ENCODE measurements at places on chromosomes 7 and 10.

GRCh38 chr7:91280185-91280584, 16.0 kb downstream of the FZD1 start:
- no peak for DNase-seq

DNA sequence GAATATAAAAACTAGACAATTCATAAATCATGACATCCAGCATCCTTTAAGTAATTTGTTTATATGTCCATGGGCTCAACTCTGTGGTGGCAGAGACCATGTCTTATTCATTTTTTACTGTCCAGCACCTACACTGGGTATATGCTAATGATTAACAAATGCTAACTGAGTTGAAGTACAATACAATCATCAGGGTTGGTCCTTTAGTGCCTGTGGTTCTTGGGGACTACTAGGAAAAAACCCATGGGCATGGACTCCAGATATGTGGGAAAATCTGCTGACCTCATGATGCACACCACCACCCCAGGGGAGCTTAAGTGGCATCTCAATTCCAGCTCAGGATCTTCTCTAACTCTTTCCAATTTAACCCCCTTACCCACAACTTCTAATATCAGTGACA, 85.3 kb upstream of the YAE1 start:
- no peak for DNase-seq

DNA sequence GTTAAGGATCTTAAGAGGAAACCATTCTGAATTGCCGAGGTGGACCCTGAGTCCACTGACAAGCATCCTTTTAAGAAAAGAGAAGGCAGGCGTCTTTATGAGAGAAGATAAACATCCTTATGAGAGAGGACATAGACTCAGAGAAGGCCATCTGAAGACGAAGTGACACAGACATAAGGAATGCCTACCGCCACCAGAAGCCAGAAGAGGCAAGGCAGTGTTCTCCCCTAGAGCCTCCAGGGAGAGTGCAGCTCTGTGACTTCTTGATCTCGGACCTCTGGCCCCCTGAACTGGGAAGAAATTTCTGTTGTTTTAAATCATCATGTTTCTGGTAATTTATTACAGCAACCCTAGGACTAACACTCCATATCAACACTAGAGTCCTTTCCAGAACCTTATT, 25.2 kb upstream of the ING3 start:
- DNase-seq = no peak

GRCh38 chr7:151924508-151924907, 31.7 kb upstream of the GALNTL5 start:
- DNase-seq = no peak

- DNase-seq = no peak
Measured at GRCh38 chr10:17479822-17480221, 25.4 kb upstream of the ST8SIA6 start.

DNA sequence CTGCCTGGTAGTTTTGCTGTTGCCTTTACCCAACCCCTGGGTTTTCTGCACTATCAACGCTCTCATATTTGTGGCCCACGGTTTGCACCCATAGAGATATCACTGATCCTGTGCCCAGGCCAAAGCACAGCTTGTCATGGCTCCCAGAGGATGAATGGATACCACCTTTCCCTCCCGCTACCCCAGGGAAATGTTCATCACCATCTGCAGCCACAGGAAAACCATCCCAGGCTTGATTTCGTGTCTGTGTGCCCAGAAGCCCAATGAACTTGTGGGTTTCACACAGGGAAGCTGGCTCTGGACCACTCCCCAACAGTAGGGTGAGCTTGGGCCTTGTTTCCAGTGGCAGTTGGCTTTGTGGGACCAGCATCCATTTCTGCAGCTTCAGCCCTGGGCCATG, 143.1 kb upstream of the GDF10 start:
- DNase-seq = no peak
